ENCODE measurements at places on chromosomes 6 and 20. TPM values are rescaled to one million over a fixed set of nuclear protein-coding genes. Genes with fewer than 3 reads are reported as not detected.

The FAM217A gene
- not detected for total RNA-seq

The ARMH2 gene
- not detected for total RNA-seq

The ANKRD66 gene
- not detected for total RNA-seq

The THEMIS gene
- 7.4 TPM for total RNA-seq

The NOX3 gene
- not detected for total RNA-seq

The SOX4 gene
- total RNA-seq: 0.69 TPM

The TRIM26 gene
- 38.7 TPM for total RNA-seq

The SPATS1 gene
- total RNA-seq: not detected

The PAK5 gene
- not detected for total RNA-seq

The EYA2 gene
- total RNA-seq: not detected

The TREM1 gene
- 4.5 TPM for total RNA-seq

The CTAGE9 gene
- total RNA-seq: not detected

The RIN2 gene
- not detected for total RNA-seq

The WFDC10B gene
- not detected for total RNA-seq

The TP53TG5 gene
- total RNA-seq: 1.0 TPM

The SIGLEC1 gene
- total RNA-seq: 0.02 TPM

The GLP1R gene
- total RNA-seq: 0.12 TPM

The COL19A1 gene
- not detected for total RNA-seq

The TSPO2 gene
- not detected for total RNA-seq

The CLPSL1 gene
- not detected for total RNA-seq

The DNAH8 gene
- total RNA-seq: 0.15 TPM

The CLPSL2 gene
- not detected for total RNA-seq

The ABHD16B gene
- total RNA-seq: not detected

The SLCO4A1 gene
- total RNA-seq: 22.6 TPM

The C20orf141 gene
- total RNA-seq: not detected

The PCED1A gene
- total RNA-seq: 44.6 TPM

The MUC21 gene
- not detected for total RNA-seq

The VGLL2 gene
- total RNA-seq: not detected

The LY6G6C gene
- not detected for total RNA-seq

The HLA-DQA2 gene
- total RNA-seq: not detected

The BMP6 gene
- total RNA-seq: 0.32 TPM

The MARCKS gene
- 0.17 TPM for total RNA-seq

The GSTA3 gene
- total RNA-seq: not detected

The EYA4 gene
- not detected for total RNA-seq

The PDYN gene
- total RNA-seq: not detected

The ADGRF4 gene
- not detected for total RNA-seq
